ENCODE measurements at places on chromosomes 4 and X.

- H3K27me3 ChIP-seq: no peaks in the 10 kb centered on the region
- no peak overlapping the region for H3K27ac ChIP-seq
- no peak overlapping the region for H3K4me3 ChIP-seq
- no peaks in the 10 kb centered on the region for H3K4me1 ChIP-seq
- H3K36me3 ChIP-seq: no peaks in the 10 kb centered on the region
Measured at GRCh38 chr4:167129146-167129545, 105.1 kb downstream of the SPOCK3 start.

DNA sequence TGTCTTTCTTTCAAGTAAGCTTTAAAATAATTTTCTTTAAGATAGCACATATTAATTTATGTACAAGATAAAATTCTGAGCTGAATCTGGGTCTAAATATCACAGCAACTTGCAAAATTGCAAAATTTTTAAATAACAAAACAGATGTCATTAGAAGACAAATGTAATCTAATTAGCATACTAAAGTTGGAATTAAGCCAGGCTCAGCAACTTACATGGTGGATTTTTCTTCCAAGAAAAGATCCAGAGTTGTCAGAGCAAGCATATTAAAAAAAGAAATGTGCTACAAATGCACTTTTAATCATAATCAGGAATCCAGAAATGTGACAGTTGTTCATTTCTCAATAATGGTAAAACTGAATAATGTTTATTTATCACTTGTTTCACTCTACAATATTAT is 906.9 kb upstream of the INTU start:
- peaks cover 5% of the 10 kb centered on the region for H3K4me1 ChIP-seq
- no peak for DNase-seq
- H3K27me3 ChIP-seq: no peaks in the 10 kb centered on the region
- H3K27ac ChIP-seq: no peak overlapping the region
- H3K36me3 ChIP-seq: no peaks in the 10 kb centered on the region

GRCh38 chr4:60611762-60612496 is 588.2 kb upstream of the ADGRL3 start:
- no peak overlapping the region for H3K4me3 ChIP-seq
- no peaks in the 10 kb centered on the region for H3K36me3 ChIP-seq
- no peaks in the 10 kb centered on the region for H3K27me3 ChIP-seq
- H3K27ac ChIP-seq: no peak overlapping the region

- peak within 1 kb of the TSS; percentile 93 for H3K4me3 ChIP-seq
- H3K27me3 ChIP-seq: no peaks in the 10 kb centered on the region
- H3K27ac ChIP-seq: peak within 1 kb of the TSS; percentile 99
- DNase-seq: peak; percentile 79
- no peaks in the 10 kb centered on the region for H3K36me3 ChIP-seq
- H3K4me1 ChIP-seq: peaks cover 25% of the 10 kb centered on the region
Measured at GRCh38 chrX:65667503-65668376, at the start of gene MSN. Gene MSN (plus strand): TSS chrX:65667654. CDS start chrX:65667842, 188 bp downstream.

- no peak overlapping the region for H3K4me3 ChIP-seq
- DNase-seq: no peak
Measured at GRCh38 chr4:8836664-8837171, 34.9 kb downstream of the HMX1 start.

DNA sequence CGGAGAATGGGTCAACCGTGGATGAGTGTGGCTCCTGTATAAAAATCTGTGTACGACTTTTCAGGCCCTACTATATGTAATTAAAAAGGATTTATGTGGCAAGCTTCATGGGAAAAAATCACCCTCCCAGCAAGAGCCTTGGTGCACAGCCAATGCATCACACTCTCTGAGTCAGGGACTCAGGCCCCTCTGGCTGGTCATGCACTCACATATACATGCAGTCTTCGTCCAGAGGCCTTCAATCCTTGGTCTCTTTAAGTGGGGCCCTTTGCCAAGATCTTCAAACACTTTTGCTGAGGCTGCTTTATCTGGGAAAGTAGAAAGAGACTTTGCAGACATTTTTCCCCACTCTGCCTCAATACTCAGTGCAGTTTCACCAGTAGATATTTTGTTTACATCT is 311.4 kb upstream of the FSTL5 start:
- no peak overlapping the region for H3K4me3 ChIP-seq
- no peak overlapping the region for H3K27ac ChIP-seq
- no peaks in the 10 kb centered on the region for H3K4me1 ChIP-seq

GRCh38 chr4:180710628-180711337 is 1532.4 kb upstream of the TENM3 start:
- H3K27me3 ChIP-seq: no peaks in the 10 kb centered on the region
- no peak overlapping the region for H3K4me3 ChIP-seq
- no peaks in the 10 kb centered on the region for H3K36me3 ChIP-seq
- no peak overlapping the region for H3K27ac ChIP-seq
- no peaks in the 10 kb centered on the region for H3K4me1 ChIP-seq
- DNase-seq: no peak

- DNase-seq: no peak
- H3K36me3 ChIP-seq: no peaks in the 10 kb centered on the region
- no peaks in the 10 kb centered on the region for H3K27me3 ChIP-seq
- peaks cover 4% of the 10 kb centered on the region for H3K4me1 ChIP-seq
- H3K27ac ChIP-seq: no peak overlapping the region
- H3K4me3 ChIP-seq: no peak overlapping the region
Measured at GRCh38 chr4:133808151-133808550, 393.4 kb downstream of the PABPC4L start.

DNA sequence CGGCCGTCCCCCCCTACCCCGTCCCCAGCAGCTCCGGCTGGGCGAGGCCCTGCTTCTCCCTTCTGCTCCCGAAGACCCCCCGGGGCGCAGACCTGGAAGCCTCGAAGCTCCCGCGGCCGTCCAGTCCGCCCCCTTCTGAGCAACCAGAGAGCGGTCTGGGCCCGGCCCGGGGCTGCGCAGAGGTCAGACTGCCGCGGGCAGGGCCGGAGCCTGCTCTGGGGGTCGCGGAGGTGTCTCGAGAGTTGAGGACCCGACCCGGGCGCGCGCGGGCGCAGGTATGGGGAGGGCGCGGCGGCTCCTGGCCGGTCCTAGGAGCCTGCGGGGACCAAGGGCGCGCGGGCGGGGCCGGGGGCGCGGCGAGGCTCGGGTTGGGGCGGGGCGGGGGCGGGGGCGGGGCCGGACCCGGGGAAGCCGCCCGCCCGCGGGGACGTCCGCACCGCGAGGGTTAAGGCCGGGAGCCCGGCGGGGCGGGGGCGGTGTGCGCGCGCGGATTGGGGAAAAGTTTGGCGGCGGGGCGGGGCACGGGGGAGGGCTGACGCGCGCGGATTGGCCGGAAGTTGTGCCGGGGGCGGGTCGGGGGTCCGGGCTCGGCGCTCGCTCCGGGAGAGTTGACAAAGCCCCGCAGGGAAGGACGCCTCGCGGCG is at the start of gene FGFRL1:
Gene FGFRL1, plus strand, starts transcription at position 605 of the 644 bp plus-strand sequence. CDS start 860 bp downstream, outside the sequence.
- peak within 1 kb of the TSS; percentile 63 for H3K27ac ChIP-seq
- 0 out of 2 replicates have a peak, but pooled peaks cover 3% of the 10 kb centered on the region for H3K4me1 ChIP-seq
- peak; percentile 96 for DNase-seq
- peak within 1 kb of the TSS; percentile 77 for H3K4me3 ChIP-seq
- H3K27me3 ChIP-seq: peaks cover 5% of the 10 kb centered on the region

Measured in GM23248 (cell line).